Esophagus squamous epithelium (tissue), 5 donors: ENCODE measurements at places on chromosomes 3 and 15.

DNA sequence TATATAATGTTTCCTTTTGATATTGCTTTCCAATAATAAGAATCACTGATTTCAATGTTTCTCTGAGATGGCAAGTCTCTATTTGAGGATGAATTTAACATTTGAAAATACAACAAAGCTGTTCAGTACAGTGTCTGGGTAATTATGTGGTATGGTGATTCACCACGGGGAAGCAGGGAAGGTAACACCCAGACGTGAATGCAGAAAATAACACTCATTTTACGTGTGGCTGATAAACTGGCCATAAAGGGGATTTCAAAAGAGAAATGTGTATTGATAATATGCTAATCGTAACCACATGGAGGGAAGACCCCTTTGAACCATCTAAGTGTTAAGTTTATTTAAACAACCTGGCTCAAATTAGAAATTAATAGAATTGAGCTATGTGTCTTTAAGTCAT is 344.6 kb downstream of the GRM7 start:
- DNase-seq, result no peak

DNA sequence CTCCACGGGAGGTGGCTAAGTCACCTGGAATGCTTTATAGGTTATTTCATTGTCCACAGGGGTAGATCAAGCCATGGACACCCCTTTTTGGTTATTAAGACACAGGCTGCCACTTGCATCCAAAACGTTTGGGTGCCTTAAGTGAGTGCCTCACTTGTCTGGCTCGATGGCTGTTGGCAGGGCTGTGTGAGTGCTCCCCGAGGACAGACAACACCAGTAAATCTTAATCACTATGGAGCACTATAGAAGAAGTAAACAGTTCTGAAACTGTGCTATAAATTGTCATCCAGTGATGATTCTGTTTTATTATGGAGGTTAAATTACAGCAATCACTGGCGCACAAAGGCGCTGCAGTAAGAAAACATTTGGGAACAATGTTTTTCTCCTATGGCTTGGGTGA is 215.5 kb downstream of the CACNA2D3 start:
- no peak for DNase-seq

GRCh38 chr3:58494107-58494506 is 2.2 kb downstream of the KCTD6 start:
- DNase-seq, result no peak

GRCh38 chr3:186411994-186412393 is 50.0 kb upstream of the DGKG start:
- no peak for DNase-seq

- no peak for DNase-seq
Observed at GRCh38 chr15:79595995-79596622, 164.0 kb downstream of the MINAR1 start.

DNA sequence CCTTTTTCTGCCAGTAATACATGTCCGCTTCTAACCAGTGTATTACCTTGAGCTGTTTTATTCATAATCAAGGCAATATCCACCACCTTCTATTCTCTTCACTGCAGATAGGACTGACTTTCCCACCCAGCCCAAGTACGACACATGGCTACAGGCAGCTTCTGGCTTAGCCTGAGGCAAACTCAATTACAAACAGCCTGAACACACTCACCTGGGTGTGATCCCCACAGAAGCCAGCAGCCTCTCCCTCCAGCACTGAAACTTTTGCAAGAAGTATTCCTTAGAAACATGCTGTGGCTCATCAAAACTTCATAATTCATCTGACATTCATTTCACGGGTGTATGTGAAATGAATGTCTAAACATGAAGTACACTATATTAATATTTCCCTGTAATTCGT is 13.5 kb upstream of the KCNMB3 start:
- DNase-seq, result no peak
